ENCODE measurements at places on chromosomes 16 and 17.
A peak's percentile ranks its signal among the peaks of the same experiment; 100 is the strongest.

DNA sequence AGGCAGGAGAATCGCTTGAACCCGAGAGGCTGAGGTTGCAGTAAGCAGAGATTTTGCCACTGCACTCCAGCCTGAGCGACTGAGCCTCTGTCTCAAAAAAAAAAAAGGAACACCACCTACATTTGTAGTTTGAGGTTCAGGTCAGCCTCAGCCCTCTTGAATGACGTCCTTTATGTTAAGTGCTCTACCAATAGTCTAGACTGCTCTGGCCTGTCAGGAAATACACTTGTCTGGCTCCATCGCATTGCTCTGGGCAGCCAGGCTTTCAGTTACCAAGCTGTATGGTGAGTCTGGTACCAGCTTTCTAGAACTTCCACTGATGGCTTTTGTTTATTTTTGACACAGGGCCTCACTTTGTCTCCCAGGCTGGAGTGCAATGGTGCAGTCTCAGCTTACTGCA is 11.4 kb downstream of the SOCS7 start:
- DNase-seq, result no peak

GRCh38 chr17:64213995-64214811 is 48.9 kb downstream of the TEX2 start:
- no peak for DNase-seq

DNA sequence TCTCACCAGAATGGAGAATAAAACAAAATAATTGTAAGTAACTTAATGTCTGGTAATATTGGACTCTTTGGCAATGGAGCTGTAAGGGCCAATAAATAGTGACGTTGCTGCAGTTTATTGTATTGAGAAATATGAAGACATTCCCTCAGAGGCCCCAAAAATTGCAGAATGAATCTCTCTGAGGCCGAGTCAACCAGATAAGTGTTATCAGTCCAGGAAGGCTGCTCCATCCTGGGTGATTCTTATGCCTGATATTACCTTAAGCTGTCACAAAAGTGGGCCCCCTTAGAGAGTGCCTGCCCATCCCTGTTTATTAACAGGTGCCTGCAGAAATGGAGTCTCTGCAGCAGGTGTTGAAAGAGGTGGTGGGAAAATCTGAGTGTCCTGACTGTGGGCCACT is 219.2 kb downstream of the HS3ST4 start:
- DNase-seq, result no peak

- peak; percentile 9 for DNase-seq
Measured at GRCh38 chr16:8931859-8932258, 31.8 kb downstream of the USP7 start.

GRCh38 chr17:18191236-18191667 is 7.6 kb downstream of the ALKBH5 start:
- no peak for DNase-seq

DNA sequence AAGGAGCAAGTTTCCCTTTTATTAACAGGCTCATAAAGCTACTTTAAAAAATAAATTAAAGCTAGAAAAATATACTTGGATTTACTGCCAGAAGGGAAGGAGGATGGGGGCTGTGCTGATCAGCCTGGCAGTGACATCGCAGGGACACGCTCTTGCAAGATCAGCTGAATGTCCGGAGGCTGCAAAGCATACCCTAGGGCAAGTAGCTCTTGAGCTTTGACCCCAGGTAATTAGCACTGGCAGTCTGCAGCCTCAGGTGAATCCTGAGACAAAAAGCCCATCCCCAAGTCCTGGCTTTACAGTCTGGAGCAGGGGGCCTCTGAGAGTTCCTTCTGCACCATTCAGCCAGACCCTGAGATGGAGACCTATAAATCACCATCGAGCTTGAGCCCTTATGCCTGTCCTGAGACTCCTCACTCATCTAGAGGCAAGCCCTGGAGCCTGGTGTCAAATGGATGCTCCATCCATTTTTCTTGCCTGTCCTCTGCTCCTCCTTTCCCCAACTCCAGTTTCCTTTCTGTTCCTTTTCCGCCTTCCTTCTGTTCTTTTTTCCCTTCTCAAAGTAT is 131.7 kb downstream of the TMEM114 start:
- DNase-seq, result no peak

DNA sequence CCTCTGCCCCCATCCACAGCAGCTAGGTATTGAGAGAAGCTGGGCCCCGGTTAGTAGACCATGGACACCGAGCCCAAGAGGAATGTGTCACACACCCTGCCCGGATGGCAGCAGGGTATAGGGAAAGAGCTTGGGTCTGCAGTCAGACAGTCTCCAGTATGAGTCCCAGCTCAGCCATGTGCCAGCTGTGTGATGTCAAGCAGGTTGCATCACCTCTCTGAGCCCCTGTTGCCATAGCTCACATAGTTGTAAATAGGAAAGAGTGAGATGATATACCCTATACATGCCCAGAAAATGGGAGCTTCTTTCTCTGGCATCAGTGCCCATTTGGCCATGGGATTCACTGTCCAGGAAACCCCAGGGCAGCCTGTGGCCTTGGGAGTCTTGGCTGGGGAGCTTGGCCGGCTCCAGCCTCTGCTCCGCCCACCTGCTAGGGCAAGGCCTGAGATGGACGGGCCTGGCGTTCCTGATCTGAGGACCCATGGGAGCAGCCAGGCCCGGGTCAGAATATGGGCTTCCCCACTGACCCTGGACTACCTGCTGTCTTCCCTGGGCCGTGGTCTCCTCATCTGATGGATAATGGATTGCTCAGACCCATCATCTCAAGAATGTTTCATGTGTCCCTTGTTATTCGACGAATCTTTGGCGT is 13.2 kb downstream of the CD300LG start:
- DNase-seq, result no peak

DNA sequence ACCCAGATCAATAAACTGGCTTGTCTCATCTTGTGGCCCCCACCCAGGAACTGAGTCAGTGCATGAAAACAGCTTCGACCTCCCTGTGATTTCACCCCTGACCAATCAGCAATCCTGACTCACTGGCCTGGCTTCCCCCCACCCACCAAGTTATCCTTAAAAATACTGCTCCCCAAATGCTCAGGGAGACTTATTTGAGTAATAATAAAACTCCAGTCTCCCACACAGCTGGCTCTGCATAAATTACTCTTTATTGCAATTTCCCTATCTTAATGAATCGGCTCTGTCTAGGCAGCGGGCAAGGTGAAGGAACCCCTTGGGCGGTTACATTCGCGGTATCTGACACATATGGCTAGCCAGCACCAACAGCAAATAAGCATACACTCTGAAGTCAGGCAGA is 9.8 kb upstream of the RABEP1 start:
- no peak for DNase-seq

- no peak for DNase-seq
Measured at GRCh38 chr16:11640987-11641817, 27.1 kb upstream of the SNN start.

- no peak for DNase-seq
Measured at GRCh38 chr16:28878083-28878926, at the start of gene ATP2A1. Gene ATP2A1 (plus strand): TSS chr16:28878488. CDS start chr16:28878672, 184 bp downstream.

DNA sequence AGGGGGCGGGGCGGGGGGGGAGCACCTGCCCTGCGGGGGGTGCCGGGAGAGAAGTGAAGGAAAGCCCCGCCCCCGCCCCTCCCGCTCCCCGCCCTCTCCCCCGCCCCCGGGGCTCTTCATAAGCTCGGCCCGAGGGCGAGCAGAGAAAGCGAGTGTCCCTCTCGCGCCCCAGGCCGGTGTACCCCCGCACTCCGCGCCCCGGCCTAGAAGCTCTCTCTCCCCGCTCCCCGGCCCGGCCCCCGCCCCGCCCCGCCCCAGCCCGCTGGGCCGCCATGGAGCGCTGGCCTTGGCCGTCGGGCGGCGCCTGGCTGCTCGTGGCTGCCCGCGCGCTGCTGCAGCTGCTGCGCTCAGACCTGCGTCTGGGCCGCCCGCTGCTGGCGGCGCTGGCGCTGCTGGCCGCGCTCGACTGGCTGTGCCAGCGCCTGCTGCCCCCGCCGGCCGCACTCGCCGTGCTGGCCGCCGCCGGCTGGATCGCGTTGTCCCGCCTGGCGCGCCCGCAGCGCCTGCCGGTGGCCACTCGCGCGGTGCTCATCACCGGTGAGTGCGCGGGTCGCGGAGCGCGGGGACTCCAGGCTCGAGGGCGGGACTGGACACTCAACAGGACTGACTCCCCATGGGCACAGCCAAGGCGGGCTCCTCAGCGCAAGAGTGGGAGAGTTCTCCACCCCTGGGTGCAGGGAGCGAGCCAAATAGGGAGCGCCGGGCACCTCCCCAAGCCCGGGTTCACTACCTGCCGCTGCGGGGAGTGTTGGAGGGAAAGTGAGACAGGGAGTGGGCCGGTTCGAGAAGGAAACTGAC is at the start of gene HSD11B2:
Gene HSD11B2 (plus strand): TSS at position 145 of the 798 bp plus-strand sequence. CDS start 128 bp downstream, at position 273.
- DNase-seq, result no peak

GRCh38 chr17:72175787-72176515 is 55.1 kb downstream of the SOX9 start:
- no peak for DNase-seq

GRCh38 chr17:38511150-38512108 is 83.2 kb downstream of the ARHGAP23 start:
- no peak for DNase-seq

DNA sequence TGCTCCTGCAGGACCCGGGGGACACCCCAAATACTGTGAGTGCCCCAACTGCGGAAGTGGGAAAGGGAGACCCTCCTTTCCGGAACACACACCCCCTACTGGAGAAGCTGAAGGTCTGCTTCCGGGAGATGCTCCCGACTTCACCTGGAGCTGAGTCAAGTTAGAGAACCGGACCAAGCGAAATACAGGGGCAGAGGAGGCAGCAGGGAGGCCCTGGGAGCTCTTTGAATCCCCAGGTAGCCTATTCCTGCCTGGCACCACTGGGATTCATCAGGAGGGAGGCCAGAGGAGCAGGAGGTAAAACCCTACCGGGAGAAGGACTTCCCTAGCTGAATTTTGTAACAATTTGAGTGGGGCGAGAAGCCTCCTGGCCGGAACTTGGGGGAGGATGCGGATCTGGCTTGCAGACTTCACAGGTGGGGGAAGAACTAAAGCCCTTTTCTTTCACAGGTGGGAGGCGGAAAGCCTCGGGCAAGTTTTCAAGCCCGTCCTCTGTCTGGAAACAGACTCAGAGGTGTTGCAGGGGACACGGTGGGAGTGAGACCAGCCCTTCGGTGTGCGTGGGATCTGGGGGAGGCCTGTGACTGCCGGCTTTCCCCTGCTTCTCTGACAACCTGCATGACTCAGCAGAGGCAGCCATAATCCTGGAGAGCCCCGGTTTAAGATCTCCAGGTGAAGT is 22.4 kb upstream of the TEKT1 start:
- no peak for DNase-seq

GRCh38 chr16:84931506-84931905 is 79.8 kb downstream of the ZDHHC7 start:
- no peak for DNase-seq

GRCh38 chr16:3591436-3591803 is 14.2 kb upstream of the NLRC3 start:
- no peak for DNase-seq

GRCh38 chr16:5903153-5903552 is 805.6 kb upstream of the EEF2KMT start:
- DNase-seq, result no peak

- DNase-seq, result no peak
Measured at GRCh38 chr17:6800422-6801027, 24.5 kb downstream of the FBXO39 start.

GRCh38 chr16:24999856-25000461 is 15.2 kb downstream of the ARHGAP17 start:
- no peak for DNase-seq

DNA sequence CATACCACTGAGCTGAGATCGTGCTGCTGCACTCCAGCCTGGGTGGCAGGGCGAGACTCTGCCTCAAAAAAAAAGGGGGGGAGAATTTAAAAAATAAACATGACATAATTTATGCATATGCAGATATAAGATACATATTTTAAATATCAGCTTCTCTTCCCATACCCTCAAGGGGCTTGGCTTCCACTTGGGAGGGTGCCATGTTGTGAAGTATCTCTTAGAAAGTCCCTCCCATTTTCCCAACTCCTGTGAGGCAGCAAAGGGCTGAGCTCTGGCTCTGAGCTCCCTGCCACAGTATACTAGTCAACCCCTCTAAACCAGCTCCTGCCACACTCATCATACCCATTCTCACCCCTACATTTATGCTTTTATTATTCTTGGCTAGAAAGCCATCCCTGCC is 39.4 kb downstream of the MYH11 start:
- DNase-seq, result no peak

- DNase-seq, result no peak
Measured at GRCh38 chr17:77615703-77616253, 342.7 kb upstream of the TNRC6C start.

DNA sequence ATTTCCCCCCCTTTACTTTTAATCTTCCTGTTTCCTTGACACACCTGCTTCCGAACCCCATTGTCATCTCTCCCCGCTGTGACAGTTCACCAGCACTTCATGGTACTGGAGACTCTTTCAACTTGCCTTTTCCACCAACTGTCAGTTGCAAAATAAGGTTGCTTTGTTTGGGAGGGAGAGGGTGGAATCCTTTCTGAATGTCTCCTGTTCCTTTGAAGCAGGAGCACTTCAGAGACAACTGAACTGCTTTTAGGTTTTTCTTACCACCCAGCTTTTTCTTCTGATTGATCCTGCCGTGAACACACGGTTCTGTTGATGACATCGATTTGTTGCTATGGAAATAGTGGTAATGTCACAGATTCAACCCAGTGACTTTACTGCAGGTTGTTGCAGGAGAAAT is 42.0 kb downstream of the RPA1 start:
- DNase-seq, result no peak

GRCh38 chr17:15298176-15298575 is 33.0 kb upstream of the PMP22 start:
- no peak for DNase-seq

GRCh38 chr17:1873418-1873817 is 43.6 kb downstream of the RPA1 start:
- DNase-seq, result no peak

DNA sequence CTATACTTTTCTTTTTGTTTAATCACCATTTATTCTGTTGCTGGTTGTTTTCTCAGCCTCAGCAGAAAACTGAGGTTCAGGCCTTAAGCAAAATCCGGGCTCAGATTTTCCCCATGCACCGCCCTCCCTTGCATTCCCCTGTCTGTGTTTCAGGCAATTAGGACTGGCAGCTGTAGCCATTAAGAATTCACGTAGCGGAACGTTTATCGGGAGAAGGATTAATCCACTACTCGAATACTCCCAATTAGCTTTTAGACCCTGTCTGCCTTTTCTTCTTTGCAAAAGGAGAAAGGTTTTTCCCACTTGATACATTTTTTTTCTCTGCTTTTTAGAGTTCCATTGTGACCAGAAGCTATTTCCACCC is 173.1 kb downstream of the RPTOR start:
- no peak for DNase-seq

- DNase-seq, result no peak
Measured at GRCh38 chr16:78291604-78292003, 192.2 kb downstream of the WWOX start.

Measured in stimulated activated CD4-positive, alpha-beta T cell treated with anti-CD3 and anti-CD28 coated beads, Interleukin-15, amount 100 ng/mL, for 1 hour (primary cell).